ENCODE measurements at places on chromosomes 3 and 15.

GRCh38 chr3:21942328-21942727 is 191.3 kb upstream of the ZNF385D start:
- DNase-seq = no peak

DNA sequence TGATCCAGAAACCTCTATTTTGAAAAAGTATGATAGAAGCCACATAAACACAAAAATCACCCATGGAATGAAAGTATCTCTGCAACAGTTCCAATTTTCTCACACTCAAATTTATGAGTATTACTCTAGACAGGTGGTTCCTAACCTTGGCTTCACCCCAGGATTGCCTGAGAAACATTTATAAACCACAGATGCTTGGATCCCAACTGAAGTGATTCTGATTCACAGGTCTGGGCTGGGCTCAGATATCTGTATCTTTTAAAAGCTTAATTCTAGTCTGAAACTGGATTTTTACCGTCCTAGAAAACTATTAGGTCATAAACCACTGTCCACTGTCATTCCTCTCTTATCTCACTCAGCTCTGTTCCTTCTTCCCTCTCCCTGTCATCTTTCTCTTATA is 7.4 kb upstream of the SST start:
- DNase-seq = no peak

- DNase-seq = no peak
These were observed 90.8 kb downstream of the NEO1 start for GRCh38 chr15:73142802-73143762.

- no peak for DNase-seq
These were observed 82.6 kb upstream of the RAP2B start for GRCh38 chr3:153079386-153079785.

GRCh38 chr3:194996746-194997145 is 274.2 kb downstream of the XXYLT1 start:
- DNase-seq = no peak

- DNase-seq = no peak
These were observed 44.9 kb downstream of the EPHB1 start for GRCh38 chr3:134839990-134840389.

GRCh38 chr3:43334976-43335375 is 48.6 kb downstream of the SNRK start:
- DNase-seq = no peak

- DNase-seq = peak; percentile 87
These were observed at the start of gene MTFMT for GRCh38 chr15:65028921-65029735. Gene MTFMT, minus strand, starts transcription at chr15:65029639. Its CDS starts 26 bp downstream, at chr15:65029613.

DNA sequence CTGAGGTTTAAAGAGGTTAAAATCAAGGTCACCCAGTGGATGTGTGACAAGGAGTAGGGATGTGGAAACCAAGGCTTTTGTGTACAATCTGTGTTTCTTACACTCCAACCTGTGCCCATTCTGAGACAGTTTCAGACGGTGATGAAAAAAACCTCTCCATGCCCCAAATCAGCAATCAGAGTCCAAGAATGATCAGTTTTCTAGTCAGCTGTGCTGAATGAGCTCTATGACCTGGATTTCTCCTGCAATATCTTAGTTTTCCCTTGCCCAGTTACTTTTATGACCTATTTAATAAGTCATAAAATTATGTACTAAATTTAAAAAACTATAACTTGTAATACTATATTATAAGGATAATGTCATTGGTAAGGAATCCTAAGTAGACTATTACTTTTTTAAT is 37.5 kb upstream of the CBLB start:
- DNase-seq = no peak
